ENCODE measurements at places on chromosomes 4 and X.

DNA sequence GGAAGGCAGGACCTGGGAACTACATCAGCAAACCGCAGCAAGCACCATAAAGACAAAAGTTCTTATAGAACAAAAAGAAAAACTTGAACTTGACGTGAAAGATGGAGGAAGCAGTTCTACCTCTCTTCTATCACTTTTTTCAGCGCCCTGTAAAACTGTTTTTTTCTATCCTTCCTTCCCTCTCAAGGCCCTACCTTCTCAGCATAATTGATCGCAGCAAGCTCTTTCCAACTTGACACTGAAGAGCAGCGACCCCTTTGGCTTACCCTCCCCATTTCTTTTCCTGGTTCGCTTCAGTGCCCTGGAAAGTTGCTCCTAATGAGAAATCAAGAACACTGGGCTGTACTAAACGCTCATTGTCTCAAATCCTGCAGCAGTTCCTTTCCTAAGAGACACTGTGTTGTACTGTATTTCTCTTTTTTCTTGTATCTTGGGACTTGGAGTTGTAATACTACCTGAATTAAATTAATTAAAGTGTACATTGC is 150.6 kb upstream of the SLC4A4 start:
- H3K4me3 ChIP-seq: peak overlapping the region; percentile 65
- DNase-seq: no peak
- no peak overlapping the region for H3K27ac ChIP-seq
- peaks cover 16% of the 10 kb centered on the region for H3K4me1 ChIP-seq
- H3K36me3 ChIP-seq: no peaks in the 10 kb centered on the region

DNA sequence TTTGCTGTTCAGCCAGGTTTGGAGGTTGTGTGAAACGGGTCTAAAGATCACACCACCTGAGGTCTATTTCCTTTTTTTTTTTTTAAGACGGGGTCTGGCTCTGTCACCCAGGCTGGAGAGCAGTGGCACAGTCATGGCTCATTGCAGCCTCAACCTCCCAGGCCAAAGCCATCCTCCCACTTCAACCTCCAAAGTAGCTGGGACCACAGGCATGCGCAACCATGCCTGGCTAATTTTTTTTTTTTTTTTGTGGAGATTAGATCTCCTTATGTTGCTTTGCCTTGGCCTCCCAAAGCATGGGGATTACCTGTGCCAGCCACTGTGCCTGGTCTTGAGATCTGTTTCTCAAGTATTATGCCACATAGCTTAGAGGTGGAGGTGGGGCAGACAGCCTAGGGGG is 49.2 kb upstream of the ELOVL6 start:
- no peaks in the 10 kb centered on the region for H3K4me1 ChIP-seq
- H3K4me3 ChIP-seq: no peak overlapping the region
- H3K27ac ChIP-seq: no peak overlapping the region
- peaks cover 8% of the 10 kb centered on the region for H3K27me3 ChIP-seq

GRCh38 chr4:87066403-87067123 is 131.8 kb downstream of the AFF1 start:
- peaks cover 28% of the 10 kb centered on the region for H3K36me3 ChIP-seq
- H3K27ac ChIP-seq: no peak overlapping the region
- no peak overlapping the region for H3K4me3 ChIP-seq
- H3K27me3 ChIP-seq: no peaks in the 10 kb centered on the region
- H3K4me1 ChIP-seq: peaks cover 37% of the 10 kb centered on the region

DNA sequence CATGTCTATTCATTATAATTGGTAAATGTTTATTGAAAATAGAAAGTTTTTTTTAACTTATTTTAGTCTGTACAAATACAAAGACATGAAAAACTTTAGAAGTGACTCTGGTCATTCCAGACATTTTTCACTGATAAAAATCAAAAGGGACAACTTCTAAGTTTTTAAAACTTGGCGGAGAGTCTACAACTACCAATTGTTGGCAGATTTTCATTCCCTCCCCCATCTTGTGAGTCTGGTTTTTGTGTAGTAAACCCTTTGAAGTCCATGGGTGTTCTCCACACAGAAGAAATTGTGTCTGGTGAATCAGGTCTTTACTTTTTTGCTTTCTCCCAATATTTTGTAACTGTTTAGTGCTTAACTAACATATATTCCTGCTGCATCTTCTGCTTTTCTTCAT is 336.5 kb downstream of the PDGFC start:
- no peaks in the 10 kb centered on the region for H3K36me3 ChIP-seq
- DNase-seq: no peak
- no peaks in the 10 kb centered on the region for H3K4me1 ChIP-seq
- H3K27ac ChIP-seq: no peak overlapping the region
- H3K27me3 ChIP-seq: no peaks in the 10 kb centered on the region

- peaks cover 21% of the 10 kb centered on the region for H3K27me3 ChIP-seq
- peak overlapping the region; percentile 45 for H3K4me3 ChIP-seq
- no peaks in the 10 kb centered on the region for H3K36me3 ChIP-seq
- H3K27ac ChIP-seq: no peak overlapping the region
These were observed 1.6 kb upstream of the NDST3 start for GRCh38 chr4:118032691-118033090.

- no peak for DNase-seq
- H3K4me1 ChIP-seq: no peaks in the 10 kb centered on the region
- H3K27me3 ChIP-seq: no peaks in the 10 kb centered on the region
- H3K4me3 ChIP-seq: no peak overlapping the region
- H3K27ac ChIP-seq: no peak overlapping the region
- H3K36me3 ChIP-seq: no peaks in the 10 kb centered on the region
These were observed 52.2 kb upstream of the FAT1 start for GRCh38 chr4:186775902-186776301.

- no peak for DNase-seq
- H3K36me3 ChIP-seq: no peaks in the 10 kb centered on the region
- no peak overlapping the region for H3K27ac ChIP-seq
- H3K27me3 ChIP-seq: peaks cover 4% of the 10 kb centered on the region
- H3K4me1 ChIP-seq: no peaks in the 10 kb centered on the region
- no peak overlapping the region for H3K4me3 ChIP-seq
These were observed 63.4 kb downstream of the PSAPL1 start for GRCh38 chr4:7371210-7371941.

DNA sequence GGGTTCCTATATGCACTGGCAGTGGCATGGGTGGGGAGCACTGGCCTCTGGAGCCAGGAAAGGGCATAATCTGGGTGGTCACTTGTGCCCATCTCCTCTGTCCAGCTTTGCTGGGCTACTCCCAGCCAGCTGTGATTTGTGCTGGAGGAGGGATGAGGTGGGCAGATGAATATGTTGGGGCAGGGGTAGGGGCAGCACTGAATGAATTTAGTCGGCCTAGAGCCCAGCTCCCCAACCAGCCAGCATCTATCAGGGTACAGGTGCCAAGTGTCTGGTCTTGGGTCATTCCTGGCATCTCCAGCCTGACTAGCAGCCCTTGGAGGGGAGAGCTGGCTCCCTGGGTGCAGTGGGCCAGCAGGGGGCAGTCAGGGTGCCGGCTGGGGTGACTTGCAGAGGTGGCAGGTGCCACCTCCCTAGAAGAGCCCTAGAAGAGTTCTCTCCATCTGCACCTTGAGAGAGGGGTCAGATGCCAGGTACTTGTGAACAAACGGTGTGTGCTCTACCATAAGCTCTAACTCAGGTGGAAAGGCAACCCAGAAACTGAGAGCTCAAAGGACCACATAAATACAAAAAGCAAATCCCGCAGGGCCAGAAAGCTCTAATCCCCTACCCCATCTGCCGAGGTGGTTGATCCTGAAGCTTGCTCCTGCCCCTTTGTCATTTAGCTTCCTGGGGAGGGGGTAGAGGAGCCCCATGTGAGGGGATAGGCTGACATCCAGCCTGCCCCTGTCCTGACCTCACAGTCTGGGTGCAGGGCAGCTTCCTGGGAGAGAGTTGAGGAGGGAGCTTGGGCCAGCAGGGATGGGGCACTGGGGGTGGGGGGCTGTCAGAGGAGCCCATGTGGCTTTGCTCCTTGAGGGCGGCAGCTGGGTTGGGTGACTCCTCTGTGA is 2.2 kb downstream of the SORCS2 start:
- H3K27ac ChIP-seq: no peak overlapping the region
- H3K4me3 ChIP-seq: no peak overlapping the region
- no peaks in the 10 kb centered on the region for H3K36me3 ChIP-seq
- DNase-seq: peak; percentile 65
- H3K27me3 ChIP-seq: peaks cover 43% of the 10 kb centered on the region

DNA sequence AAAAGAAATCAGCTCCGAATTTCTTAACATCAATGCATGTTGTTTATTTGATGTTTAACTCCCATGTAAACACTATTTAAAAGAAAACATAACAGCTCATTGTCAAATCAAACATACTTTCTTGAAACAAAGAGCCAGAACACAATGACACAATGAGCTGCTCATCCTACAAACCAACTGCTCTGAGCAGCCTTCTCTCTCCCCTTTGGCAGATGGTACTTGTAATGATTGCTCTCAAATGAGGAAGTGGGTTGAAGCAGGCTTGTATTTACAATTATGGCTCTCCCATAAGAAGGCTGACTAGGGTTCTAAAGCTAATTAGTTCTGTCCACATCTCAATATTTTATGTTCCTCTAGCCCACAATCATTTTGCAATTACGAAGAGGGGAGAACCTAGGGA is 637.8 kb upstream of the ADGRL3 start:
- no peaks in the 10 kb centered on the region for H3K36me3 ChIP-seq
- no peak for DNase-seq
- no peak overlapping the region for H3K4me3 ChIP-seq
- H3K27me3 ChIP-seq: no peaks in the 10 kb centered on the region
- no peak overlapping the region for H3K27ac ChIP-seq

DNA sequence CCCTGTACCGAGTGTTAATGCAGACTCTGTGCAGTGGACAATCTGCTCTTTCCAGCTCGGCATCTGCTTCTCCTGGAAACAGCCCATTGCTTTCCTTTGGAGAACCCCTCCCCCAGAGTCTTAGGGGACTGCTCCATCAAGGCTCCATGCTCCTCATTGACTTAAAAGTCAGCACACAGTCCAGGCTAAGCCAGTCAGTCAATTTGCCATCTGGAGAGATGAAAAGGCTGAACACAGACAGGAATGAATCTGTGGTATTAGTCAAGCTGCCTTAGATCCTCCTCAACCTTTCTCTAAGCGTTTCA is 20.3 kb downstream of the ATP8A1 start:
- no peak for DNase-seq
- H3K27ac ChIP-seq: no peak overlapping the region

DNA sequence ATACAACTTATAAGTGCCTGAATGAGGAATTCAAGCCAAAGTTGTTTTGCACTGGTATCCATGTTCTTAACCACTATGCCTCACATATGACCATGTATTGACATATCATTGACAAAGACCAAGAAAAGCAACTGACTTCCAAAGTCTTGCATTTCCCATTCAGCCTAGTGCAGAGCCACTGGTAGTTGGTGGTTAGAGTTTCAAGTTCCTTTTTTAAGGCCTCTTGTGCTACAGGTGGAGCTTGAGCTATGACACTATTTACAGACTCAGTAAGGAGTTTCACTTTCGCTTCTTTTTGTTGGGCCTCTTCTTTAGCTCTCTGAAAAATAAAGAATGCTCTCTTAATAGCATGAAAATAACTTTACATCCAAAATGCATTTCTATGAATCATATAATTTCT is 763.0 kb downstream of the DMD start:
- no peaks in the 10 kb centered on the region for H3K36me3 ChIP-seq
- H3K27me3 ChIP-seq: no peaks in the 10 kb centered on the region
- no peak overlapping the region for H3K27ac ChIP-seq
- peaks cover 4% of the 10 kb centered on the region for H3K4me1 ChIP-seq

All from activated CD4-positive, alpha-beta T cell treated with anti-CD3 and anti-CD28 coated beads for 36 hours (primary cell).